ENCODE measurements at places on chromosomes 1 and 21.

- no peak for DNase-seq
These were observed 50.5 kb downstream of the SIPA1L2 start for GRCh38 chr1:232579466-232579865.

DNA sequence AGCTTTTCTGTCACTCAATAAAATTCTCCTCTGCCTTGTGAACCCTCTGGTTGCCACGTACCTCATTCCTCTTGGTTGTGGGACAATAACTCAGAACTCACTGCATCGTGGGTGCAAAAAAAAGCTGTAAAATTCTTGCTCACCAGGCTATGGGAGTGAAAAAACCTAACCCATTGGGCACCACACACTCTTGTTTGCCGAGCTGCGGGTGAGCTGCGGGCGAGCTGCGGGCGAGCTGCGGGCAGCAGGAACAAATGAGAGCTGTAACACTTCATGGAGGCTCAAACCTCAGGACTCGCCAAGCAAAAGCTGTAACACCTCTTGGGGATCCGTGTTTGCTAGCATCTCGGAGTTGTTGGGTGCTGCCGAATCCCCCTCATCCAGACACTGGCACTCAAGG is 641.3 kb upstream of the CHRM3 start:
- DNase-seq: no peak

GRCh38 chr1:204455063-204455830 is 39.4 kb downstream of the PIK3C2B start:
- DNase-seq: no peak

DNA sequence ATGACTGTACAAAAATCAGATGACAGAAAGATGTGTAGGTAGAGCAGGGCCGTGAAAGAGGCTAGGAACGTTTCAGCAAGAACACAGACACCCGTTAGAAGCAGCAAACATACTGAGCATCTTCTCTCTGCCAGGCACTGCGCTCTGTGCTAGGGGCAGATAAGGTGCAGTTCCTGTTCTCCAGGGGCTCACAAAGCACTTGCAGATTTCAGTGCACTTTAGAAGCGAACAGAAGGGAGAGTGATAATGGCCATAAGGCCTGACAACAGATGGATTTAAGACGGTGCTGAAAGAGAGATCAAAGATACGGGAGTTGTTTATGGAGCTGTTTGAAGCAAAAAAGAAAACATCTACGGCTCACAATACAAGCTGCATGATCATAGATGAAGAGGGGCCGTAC is 200.3 kb upstream of the FOXD3 start:
- DNase-seq: no peak

DNA sequence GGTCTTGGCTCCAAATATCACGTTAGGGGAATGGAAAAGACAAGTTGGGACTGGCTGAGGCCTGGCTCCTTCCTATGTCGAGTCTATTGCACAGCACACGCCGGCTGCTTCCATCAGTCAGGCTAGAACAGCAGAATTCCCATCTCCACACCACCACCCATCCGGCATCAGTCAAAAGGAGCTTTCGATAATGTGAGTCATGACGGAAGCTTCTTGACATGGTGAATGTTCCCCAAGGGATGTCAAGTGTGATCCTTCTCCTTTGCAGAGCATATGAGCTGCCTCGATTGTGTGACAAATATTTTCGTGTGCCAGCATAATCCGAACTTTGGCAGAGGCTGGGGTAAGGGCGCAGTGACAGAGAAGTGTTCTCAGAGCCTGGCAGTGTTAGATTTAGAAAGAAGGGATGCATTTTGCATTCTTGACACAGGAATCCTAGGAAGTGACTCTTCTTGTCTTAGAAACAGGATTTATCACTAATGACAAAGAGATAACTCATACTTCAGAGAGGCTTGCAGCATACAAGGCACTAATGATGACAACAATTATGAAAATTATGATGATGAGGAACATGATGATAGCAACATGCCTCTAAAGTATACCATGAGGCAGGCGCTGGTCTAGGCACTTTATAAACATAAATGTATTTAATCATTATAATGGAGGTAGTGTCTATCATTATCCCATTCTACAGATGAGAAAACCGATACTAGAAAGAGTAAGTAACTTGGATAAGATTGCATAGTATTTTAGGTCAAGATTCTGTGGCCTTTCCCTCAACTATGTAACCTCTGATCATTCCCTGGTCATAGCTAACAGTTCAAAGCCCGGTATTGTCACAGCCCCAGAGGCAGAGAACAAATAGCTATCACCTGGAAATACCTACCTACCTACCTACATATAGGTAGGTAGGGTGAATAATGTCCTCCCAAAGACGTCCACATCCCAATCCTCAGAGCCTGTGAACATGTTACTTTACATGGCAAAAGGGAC is 135.0 kb downstream of the KCNJ6 start:
- no peak for DNase-seq

DNA sequence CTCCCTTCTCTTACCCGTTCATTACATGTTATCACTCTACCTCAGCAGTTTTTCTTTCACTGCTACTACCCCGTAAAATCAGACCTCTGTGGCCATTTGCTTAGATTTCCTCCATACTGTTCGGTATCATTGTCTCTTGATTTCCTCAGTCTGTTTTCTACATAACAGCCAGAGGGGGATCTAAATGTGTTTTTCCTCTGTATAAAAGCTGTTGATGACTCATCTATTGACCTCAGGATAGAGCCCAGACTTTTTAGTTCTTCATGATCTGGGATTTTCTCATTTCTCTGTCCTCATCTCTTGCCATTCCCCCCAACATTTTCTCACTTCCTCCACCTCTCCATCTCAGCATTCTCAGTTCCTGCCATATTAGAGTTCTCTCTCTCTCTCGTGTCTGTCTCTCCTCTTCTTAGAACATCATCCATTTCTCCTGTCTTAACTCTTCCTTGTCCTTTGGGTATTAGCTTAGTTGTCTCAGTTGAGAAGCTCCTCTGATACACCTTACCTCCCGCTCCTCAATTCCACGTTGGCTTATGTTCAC is 10.5 kb downstream of the OTUD3 start:
- DNase-seq: no peak

DNA sequence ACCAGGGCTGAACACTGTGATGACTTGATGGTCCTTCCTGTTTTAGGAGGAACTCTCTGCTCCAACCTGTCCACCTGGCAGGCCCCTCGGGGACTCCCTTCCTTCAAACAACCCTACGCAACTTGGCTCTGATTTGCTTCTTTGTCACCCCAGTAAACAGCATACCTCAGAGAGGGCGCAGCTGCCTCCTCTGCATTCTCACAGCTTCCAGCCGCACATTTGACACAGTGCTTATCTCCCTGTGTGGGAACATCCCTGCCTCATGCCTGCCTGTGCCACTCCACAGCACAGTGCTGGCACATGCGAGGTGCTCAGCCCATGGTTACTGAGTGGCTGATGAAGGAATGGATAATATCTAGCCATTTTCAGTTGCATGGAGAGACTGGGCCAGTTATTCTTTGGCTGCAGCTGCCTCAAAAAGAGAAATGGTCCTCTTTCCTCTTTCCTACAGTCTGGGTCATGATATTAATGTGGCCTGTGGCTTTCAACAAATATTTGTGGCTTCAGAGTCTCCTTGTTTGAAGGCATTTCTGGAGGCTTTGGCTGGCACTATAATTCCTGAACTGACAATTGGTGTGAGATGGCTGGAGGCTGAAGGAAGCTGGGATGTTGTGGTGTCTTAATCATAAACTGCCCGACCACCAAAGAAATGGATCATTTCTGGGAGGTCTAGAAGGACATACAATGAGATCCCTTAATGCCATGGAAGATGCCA is 77.9 kb downstream of the TENT5C start:
- no peak for DNase-seq

DNA sequence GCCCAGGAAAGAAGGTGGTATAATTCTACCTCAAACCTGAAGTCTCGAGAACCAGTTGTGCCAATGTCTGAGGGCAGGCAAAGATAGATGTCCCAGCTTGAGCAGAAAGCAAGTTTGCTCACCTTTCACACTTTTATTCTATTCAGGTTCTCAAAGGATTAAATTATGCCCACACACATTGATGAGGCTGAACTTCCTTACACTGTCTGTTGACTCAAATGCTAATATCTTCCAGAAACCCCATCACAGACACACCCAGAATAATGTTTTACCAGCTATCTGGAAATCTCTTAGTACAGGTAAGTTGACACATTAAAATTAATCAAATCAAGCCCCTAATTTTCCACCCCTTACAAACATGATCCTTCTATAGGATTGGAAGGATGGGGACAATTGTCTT is 605.7 kb downstream of the NUF2 start:
- no peak for DNase-seq

DNA sequence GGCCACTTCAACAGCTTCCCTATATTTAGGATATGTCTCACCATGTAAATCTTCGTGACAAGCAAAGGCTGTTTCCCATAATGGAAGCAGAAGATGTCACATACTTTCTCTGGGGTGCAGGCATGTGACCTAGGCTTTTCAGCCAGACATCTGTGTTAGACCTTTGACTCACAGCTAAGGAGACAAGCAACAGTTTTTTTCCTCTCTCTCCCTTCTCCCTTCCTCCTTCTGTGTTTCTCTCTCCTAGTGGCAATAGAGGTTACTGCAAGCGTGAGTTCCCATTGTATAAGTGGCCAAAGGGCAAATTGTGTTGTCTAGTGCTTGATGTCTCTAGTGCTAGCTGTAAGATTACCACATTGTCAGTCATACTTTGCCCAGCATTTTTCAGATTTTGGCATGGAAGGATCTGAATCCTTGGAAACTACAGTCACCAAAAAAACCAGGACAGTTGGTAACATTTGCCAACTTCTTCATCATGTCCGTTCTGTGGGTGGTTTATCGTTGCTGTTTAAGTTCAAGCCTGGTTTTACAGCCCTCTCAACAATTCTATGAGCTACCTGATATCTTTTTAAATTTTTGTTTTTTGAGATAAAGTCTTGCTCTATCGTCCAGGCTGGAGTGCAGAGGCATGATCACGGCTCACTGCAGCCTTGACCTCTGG is 44.4 kb upstream of the RABGAP1L start:
- DNase-seq: no peak

DNA sequence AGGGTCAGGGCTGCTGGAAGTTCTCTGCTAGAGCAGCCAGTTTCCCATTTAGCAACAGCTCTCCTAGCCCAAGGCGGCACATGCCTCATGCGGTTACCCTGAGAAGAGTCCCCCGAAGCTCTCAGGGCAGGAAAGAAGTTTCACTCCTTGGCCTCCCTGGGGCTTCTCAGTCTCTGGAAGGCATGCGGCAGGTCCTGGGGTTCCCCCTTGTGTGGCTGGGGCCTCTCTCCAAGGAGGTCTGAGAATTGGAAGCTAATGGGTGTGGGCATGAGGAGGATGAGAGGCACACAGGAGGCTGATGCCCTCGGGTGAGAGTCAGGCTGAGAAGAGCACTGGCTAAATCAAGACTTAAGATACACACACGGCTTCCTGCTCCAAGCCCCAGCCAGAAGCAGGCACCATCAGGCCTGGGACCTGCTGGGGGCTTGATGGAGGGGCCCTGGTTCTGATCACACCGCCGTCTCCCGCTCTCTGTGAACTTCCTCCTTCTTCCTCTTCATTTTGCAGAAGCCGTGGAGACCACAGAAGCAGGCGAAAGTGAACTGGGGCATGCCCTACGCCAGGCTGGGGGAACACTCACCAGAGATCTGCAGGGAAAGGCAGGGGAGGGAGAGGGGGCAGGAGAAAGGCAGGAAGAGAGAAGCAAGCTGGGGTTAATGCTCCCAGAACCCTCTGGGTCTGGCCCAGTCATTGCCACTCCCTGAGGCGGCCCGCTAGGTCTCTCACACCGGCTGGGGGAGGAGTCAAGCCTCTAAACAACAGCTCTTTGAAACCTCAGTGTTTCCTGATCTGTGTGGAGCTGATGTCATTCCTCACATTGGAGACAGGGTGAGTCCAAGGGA is 15.1 kb downstream of the BLACAT1 start:
- peak; percentile 92 for DNase-seq

DNA sequence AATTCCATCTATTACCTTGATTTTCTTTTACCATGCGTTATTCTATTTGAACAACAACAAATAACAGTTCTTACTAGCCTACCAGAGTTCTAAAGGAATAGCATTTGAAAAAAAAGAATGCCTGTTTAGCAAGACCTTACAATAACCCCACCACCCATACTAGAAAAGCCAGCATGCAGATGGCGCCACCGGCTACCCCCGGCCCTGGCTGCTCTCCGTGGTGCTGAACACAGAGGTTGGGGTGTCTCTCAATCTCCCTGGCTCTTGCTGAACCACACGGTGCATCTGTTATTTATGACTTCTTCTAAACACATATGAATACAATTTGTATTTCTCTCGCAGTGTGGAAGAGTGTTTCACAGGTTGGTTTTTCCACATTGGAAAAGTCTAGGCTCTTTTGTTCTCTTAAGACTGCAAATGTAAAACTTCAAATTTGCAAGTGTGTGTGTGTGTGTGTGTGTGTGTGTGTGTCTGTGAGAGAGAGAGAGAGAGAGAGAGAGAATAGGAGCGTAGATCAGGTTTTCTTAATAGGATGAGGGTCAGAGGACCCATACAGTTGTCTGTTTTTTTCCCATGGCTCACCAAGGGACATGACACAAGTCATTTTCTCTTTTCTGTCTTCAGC is 13.6 kb downstream of the GRIK3 start:
- no peak for DNase-seq

DNA sequence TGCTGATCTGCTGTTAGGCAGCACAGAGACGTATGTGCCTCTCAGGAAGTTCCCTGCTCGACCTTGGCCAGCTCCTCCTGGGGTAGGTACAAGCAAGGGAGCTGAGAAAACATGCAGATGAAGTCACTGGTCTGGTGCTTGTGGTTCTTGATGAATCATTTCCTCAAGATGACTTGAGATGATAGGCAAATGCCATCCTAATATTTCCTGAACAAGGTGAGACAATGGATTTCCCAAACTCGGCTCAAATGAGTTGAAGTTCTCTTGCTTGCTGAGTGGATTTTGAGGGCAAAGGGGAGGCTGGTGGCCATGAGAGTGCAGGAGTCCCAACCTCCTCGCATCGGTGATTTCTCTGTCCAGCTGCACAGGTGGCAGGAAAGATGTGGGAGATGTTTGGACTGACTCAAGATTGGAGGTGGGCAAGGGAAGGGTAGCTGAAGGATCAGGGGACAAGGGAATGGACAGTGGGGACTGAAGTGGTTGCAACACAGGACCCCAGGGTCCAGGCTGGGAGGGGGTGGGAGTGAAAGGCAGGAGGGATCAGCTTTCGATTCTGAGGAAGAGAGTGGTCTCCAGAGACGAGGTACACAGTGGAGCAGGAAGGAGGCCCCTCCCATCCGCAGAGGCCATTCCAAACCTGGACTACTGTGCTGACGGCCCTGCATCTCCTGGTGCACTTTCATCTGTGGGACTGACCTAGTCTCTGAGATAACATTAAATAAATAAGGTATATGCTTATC is 63.9 kb downstream of the CAPN2 start:
- DNase-seq: no peak

DNA sequence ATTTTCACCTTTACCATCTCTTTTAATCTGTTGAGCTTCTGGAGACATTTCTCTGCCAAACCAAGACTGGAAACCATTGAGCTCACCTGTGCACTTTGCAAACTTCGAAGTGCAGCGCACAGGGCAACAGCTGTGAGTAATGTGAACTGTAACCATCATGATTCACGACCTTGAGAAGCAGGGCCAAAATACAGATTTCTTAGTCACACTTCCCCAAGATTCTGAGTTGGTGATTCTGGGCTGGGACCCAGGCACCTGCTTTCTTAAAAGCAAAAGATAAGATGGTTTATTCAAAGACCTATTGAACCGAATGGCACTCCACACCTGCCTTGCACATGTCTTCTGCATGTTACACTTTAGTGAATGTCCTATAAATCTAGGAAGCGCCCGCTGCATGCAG is 10.2 kb downstream of the AGTRAP start:
- DNase-seq: no peak

GRCh38 chr1:64242895-64243756 is 39.7 kb downstream of the UBE2U start:
- DNase-seq: no peak

All from RWPE2 (cell line).